Stimulated activated CD8-positive, alpha-beta memory T cell treated with anti-CD3 and anti-CD28 coated beads, Interleukin-4, amount 100 ng/mL, for 4 hours (primary cell): ENCODE measurements at places on chromosomes 3 and 15.

GRCh38 chr3:65886391-65886790, 152.3 kb downstream of the MAGI1 start:
- no peak for DNase-seq

DNA sequence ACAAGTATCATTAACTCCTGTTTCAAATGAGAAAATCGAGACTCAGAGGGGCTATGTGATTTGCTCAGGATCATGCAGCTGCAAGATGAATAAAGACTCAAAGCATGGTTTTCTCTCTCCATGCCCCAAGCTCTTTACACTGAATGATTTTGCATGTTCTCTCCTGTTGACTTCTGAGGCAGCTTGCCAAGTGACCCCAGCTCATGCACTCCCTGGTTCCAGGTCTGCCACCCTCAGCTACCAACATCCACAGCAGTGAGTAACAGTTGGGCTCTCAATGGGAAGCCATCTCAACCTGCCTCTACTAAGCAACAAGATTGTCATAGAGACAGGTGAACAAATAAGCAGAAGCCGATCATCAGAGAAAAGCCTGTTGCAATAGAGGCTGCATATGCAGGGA, 116.9 kb upstream of the GADL1 start:
- DNase-seq: no peak

- no peak for DNase-seq
These were observed 24.6 kb downstream of the SPPL2A start for GRCh38 chr15:50740955-50741354.

DNA sequence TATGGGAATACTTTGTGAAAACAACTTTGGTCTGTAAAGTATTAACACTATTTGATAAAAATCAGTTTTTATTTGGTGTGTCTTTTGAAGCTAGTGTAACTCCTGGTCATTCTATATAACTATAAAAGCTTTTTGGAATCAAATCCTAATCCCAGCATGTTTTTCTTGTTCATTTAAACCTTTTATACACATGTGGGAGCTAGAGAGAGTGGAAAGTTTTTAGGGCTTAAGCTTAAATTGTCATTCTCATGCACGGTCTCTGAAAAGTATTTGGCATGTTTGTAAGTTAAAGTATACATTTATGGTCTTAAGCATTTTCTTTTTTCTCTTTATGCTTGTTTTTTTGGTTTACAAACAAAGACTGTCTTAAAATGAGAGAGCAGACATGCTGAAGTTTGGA, 83.4 kb upstream of the RARB start:
- DNase-seq: no peak

GRCh38 chr15:77495838-77496596, 75.3 kb downstream of the HMG20A start:
- no peak for DNase-seq

GRCh38 chr3:44914936-44915335, 40.5 kb downstream of the TGM4 start:
- DNase-seq: no peak

DNA sequence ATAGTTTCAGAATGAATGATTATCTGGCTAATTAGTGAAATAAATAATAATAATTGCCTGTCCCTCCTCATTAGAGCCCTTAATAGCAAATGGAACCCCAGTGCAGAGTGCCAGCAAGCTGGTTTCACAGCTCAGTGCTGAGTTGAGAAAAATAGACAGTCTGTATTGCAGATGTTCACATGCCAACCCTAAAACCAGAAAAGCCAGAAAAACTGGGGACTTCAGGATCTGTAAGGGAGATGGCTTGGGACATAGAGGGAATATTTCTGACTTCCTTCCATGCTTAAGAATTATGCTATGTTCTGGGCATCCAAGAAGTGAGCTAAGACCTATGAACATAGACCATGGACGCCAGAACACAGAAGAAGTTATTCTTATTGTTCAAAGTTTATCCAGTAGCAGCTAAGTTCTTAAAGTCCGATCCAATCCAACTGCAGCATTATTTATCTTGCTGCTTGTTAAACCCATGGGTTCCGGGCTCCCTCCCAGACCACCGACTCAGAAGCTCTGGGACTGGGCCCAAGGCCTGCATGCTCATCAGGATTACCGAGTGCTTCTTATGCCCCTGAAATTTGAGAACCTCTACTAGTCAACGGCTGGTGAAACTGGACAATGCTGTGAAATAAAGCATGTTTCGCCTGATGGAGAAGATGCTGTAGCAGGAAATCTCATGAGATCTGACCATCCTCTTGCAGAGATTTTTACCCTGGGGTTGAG, 158.3 kb downstream of the FOXB1 start:
- no peak for DNase-seq

DNA sequence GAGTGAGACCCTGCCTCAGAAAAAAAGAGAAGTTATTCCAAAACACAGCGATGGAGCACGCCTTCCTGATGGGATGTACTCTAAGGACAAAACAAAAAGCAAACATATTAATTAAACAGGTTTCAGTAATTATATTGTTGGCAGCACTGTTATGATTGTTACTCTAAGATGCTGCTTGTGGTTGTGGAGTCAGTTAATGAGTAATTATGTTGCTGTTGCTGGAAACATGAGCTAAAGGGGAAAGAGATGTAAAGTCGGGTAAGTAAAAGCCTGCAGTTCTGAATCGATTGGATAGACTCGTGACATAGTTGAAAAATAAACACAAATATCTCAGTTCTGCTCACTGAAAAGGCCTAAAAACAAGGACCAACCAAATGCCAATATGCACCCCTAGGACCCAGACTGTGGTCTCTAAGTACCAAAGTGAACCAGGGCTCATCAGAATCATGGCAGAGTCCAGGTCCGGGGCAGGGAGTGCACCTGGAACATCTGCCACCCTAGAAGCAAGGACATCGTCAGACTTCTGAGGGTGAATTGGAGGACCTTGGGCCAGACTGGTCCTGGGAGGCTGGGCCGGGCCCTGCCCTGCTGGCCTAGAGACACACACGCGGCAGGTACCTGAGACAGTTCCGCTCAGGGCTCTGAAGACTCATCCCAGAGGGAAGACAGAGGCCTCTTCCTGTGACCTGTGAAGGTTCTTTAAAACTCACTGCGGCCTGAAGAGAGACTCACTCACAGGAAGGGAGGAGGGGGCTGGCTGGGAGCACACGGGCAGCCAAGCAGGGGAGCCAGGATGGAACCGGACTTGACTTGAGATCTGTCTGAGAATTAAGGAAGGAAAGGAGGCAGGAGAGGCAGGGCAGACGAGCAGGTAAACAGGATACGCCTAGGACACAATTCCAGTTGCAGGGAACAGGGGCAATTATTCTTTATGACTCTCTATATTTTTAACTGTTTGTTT, 140.5 kb downstream of the LRRK1 start:
- DNase-seq: no peak

DNA sequence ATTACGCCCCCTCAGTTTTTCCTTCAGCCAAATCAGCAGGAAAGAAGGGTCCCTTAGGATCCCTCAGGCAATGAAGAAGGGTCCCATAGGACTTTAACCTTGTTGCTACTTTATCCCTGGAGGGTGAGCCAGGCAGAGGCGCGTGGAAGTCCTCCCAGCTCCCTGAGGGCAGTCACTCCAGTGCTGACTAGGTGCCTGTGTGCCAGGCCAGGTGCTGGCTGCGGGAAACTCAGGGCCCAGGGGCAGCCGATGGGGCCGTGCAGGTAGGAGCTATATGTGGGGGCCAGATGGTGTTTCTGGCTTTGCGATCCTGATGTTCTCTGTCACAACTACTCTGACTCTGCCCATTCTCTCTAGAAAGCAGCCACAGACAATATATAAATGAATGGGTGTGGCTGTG, 42.8 kb upstream of the IQSEC1 start:
- no peak for DNase-seq

GRCh38 chr3:31622636-31623288, 90.0 kb downstream of the STT3B start:
- DNase-seq: no peak

DNA sequence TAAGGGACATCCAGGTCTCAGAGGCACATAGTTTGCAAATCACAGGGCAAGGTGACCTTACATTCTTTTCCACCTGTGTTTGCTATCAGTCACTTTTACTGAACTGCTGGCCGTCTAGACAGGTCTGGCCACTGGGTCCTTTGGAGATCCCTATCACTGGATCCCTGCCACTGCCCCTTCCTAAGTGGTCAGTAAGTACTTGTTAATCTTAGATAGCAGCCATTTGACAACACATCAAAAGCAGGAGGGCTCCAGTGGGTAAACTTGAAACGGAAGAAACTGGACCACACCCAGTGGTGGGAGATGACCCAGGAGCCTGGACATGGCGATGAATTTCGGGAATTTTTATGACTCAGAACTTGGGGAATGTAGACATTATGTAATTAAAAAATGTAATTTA, 28.9 kb upstream of the RASGRP1 start:
- DNase-seq: no peak

DNA sequence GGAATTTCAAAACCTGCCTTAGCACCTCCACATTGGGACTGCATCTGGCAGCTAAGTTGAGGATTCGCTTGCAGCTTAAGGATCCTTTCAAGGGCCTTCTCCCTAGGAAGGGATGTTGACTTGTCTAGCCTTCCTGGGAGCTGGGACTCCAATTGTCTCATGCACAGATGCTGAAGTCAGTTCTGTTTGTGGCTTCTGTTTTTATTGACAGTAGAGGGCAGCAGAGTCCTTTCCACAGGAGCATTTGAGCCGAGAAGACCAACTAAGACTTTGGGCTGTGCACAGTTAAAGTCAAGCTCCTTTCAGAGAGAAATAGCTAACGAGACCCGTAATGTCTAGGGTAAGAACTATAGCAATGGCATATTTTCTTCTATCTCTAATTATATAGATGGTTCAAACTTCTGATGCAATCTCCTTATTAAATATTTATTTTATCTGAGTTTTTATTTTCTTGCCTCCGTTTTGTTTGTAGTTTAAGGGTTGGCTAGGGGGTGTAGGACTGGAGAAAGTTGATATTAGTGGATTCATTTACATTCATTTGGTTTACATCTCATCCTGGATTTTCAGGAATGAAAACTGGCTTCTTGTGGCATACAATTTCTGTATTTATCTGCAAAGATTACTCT, 59.7 kb upstream of the KBTBD8 start:
- no peak for DNase-seq

- DNase-seq: no peak
These were observed 28.2 kb downstream of the TPM1 start for GRCh38 chr15:63070681-63071129.

- DNase-seq: no peak
These were observed 151.4 kb upstream of the P2RY1 start for GRCh38 chr3:152683521-152683999.

DNA sequence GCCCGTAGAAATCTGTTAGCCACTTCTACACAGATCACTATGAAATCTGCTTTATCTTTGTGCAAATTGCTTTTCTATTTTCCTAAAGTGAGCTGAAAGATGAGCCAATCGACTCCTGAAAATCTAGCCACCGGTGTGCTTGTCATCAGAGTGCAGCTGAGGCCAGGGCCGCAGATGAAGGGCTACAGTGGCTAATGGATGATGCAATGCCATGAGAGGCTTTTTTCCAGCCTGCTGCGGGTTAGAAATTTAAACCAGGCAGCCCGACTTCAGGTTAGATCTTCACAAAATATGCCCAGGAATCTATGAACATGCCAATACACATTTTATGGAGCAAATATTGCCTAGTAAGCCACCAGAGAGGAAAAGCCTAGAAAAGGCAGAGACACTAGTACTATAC, 948.2 kb upstream of the CFAP20DC start:
- DNase-seq: no peak

- no peak for DNase-seq
These were observed 470.2 kb upstream of the TPRG1 start for GRCh38 chr3:188701485-188701969.

GRCh38 chr3:168040607-168041208, 55.0 kb downstream of the GOLIM4 start:
- DNase-seq: no peak

GRCh38 chr3:180180795-180181194, 144.1 kb upstream of the PEX5L start:
- no peak for DNase-seq

DNA sequence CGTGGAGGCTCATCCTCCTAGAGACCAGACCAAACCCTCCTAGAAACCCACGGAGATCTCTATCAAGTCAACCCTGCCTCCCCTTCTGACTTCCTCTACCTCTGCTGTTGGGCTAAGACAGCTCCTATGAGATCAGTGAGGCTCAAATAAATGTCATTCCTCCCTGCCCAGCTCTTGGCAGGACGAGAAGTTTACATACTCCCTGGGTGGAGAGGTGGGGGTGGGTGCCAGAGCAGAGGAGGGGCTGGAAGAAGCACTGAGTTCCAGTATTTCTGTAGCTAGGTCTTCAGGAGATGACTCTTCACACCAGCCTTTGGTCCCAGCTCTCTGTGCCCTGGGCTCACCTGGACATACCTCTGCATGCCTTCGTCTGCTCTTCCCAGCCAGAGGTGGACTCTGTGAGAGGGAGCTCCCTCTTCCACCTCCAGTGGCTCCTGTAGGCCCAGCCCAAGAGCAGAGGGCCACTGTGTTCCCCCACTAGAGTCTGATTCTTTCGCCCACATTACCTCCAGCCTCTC, 42.4 kb upstream of the TLE3 start:
- no peak for DNase-seq

DNA sequence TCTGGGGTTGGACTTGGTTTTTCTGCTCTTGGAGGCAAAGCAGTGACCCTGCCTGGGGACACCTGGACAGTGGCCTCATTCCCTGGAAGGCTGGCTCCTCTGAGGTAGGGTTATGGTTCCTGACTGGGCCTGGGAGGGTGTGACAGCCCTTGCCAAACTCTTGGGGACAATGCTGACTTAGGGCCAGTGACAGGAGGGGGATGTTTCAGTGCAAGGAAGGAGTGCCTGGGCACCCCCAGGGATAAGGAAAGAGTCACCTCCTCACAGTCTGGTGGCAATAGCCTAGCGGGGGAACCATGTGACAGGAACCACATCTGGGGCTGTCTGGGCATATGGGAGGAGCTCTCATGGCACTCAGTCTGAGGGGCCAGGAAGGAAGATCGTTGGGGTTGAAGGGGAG, 91.8 kb downstream of the ABHD5 start:
- no peak for DNase-seq

DNA sequence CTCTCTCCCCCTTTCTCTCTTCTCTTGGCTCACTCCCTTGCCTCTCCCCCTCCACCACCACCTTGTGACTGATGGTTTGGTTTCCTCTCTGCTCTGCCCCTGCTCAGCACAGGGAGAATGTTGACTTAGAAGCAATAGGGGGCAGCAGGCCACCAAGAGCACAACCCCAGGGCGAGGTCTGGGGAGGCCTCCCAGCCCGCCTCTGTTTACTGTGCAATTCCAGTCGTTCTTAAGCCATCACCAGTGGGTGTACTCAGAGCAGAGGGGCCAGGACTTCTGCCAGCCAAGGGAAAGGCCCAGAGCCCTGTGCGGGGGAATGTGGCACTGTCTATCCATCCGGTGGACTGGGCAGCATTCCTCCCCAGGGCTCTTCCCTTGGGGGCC, 5.7 kb upstream of the APEH start:
- DNase-seq: no peak
